ENCODE measurements at places on chromosomes 6 and 20. TPM values are rescaled to one million over a fixed set of nuclear protein-coding genes. Genes with fewer than 3 reads are reported as not detected.

DNA sequence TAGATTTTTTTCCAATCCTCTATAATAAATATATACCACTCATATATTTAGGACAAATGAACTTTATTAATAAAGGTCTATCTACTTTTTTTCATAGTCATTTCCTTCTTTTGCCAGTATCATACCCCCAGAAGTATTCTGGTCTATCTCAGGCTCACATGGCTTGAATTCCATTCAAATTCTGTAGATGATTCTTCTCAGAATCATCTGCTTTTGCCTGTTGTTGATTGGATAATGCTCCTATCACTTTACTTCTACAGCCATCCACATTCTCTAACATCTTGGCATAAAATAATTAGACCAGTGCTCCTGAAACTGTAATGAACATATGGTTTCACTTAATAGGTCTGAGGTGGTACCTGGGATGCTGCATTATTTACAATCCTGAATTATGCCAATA lies 121.2 kb downstream of the GFRAL start:
- no peak for DNase-seq

GRCh38 chr6:3414327-3415081 lies 42.3 kb downstream of the SLC22A23 start:
- no peak for DNase-seq

GHRH gene
- not detected for polyA plus RNA-seq

DNA sequence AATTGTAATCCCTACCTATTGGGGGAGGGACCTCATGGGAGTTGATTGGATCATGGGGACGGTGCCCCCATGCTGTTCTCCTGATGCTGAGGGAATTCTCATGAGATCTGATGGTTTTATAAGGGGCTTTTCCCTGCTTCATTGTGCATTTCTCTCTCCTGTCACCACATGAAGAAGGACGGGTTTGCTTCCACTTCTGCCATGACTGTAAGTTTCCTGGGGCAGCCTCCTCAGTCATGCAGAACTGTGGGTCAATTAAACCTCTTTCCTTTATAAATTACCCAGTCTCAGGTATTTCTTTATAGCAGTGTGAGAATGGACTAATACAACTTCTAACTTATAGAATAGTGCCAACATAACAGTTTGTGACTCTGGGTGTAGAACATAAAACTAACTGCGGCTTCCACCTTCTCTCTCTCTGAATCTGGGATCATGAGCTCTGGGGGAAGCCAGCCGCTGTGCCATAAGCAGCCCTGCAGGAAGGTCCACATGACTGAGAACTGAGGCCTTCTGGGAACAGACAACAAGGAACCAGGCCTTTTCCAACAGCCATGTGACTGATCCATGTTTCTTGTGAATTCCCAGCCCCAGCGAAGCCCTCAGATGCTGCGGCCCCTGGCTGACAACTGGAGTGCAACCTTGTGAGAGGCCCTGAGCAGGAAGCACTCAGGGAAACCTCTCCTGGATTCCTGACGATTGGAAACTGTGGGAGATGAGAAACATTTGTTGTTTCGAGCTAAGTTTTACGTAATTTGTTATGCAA lies 3.4 kb upstream of the HLA-A start:
- no peak for DNase-seq

EDN1 gene
- 41.4 TPM for polyA plus RNA-seq

DNA sequence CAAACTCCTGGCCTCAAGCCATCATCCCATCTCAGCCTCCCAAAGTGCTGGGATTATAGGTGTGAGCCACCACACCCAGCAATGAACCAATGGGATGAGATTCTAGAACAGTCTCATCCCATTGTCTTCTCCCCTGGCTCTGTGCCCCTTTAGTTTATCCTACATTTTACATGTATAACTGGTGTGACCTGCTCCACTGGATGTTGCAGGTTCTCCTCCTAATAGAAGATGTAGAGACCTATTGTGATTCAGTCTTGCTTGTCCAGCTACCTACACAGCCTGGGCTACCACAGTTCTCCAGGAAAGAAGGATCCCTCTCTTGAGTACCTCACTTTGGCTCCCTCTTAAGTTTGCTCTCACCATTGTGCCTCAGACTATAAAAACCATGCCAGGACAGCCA lies 2.0 kb upstream of the FKBPL start:
- DNase-seq = no peak

Measured in left lung (tissue), 14 donors.